ENCODE measurements at places on chromosomes 4 and X.

- no peak for DNase-seq
Measured at GRCh38 chrX:12309744-12310076, 171.4 kb downstream of the FRMPD4 start.

- no peak for DNase-seq
Measured at GRCh38 chr4:9832640-9833039, 51.2 kb downstream of the DRD5 start.

DNA sequence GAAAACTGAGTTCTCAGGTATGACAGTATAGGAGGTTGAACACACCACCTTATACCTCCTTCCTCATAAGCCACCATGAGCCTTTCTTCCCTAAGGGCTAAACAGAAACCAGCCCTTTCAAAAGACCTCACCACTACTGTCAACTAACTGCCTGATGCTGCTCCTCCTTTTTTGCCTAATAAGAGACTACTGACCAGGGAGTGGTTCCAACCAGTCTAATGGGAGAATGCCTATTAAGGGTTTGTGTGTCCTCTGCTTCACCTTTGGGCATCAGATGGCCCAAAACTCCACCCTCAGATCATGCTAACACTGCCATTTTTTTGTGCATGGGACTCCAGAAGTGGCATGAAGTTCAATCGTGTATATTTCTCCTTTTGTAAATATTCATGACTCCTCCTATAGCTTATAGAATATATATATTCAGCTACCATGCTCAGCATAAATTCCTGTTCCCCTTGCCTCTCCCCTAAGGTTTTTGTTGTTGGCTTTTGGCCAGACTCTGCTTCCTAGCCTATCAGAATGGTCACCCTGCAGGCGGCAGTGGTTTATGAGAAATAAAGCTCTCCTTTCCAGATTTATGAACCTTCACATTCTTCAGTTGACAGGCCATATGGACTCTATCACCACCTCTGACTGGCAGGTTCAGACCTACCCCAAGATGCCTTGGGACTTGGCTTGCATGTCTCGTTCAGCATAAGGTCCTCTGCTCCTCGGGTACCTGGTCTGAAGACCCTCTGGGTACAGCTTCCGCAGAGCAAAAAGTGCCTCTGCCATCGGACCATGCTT is 28.2 kb downstream of the FGFBP1 start:
- no peak for DNase-seq

DNA sequence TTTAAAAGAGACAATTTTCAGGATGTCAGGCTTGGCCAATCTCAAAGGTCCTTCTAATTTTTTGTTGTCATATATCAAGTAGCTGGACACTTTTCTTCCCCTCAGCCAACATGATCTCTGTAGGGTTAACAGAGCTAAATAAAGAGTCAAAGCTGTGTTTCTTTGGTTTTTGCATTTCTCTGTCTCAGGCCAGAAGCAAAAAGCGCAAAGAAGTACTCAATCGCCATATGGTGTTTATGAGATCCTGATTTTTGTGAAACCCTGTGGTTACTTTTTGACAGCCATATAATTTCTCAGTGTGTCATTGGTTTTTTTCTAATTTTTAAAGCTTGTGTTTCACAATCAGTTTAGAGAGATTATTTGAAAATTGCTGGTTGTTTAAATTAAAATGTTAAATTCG is 111.9 kb downstream of the MAPK10 start:
- no peak for DNase-seq

DNA sequence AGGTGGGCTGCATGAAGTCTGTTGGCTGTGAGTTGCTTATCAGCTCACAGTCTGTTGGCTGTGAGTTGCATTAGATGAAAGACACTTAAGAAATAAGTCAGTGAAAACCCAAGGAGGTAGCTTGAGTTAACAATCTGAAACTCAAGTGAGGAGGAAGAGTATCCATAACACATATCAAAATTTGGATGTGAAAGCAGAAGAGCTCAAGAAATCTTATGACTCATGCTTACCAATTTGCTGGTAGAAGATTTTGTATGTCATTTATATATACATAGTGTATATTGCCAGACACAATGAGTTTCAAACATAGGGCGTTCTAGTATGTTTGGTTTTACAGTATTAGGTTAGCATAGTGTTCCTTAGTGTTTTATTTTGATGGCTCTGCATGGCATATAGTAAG is 107.4 kb downstream of the DDIT4L start:
- no peak for DNase-seq

GRCh38 chr4:56077676-56078075 is 128.9 kb downstream of the CEP135 start:
- no peak for DNase-seq

GRCh38 chrX:130772105-130772775 is 130.8 kb downstream of the ENOX2 start:
- no peak for DNase-seq

GRCh38 chrX:9790866-9791265 is 4.6 kb downstream of the SHROOM2 start:
- no peak for DNase-seq

DNA sequence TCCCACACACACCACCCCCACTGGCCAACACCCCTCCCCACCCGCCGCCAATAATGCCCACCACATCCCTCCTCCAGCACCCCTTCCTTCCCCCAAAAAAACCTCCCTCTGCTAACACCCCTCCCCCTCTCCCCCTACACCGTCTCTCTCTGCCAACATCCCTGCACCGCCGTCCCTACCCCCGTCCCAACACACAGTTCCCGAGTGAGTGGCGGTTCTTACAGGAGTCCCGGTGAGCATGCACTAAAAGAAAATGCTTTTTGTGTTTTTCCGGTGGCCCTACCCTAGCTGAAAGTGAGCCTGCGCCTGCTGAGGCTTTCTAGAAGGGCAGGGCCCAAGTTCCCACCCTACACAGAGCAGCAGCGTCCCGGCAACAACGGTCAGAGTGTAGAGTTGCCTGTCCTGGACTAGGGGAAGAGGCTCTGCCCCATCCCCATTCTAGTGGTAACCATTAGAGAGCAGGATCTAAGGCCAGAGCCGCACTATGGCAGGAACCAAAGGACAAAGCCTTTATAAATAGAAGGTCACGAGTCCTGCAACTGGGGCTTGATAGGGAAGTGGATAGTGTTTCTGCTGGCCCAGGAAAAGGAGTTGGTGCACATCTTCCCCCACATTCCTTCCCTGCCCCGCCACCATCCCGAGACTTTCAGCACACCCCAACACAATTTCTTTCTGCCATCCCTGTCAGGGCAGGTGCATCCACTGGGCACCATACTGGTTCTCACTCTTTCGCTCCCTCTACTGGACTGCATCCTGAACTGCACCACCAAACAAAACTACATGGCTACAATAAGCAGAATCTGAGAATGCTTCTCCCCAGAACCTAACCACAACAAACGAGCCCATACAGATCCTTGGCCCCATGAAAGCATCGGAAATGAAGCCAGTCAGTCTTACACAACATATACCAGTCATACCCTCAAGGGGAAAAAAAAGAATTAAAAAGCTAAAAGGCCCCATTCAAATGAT is 78.1 kb upstream of the PAGE3 start:
- DNase-seq, result peak; percentile 41

- no peak for DNase-seq
Measured at GRCh38 chr4:117096886-117097285, 11.5 kb upstream of the TRAM1L1 start.

- DNase-seq, result no peak
Measured at GRCh38 chrX:117094149-117094548, 631.4 kb upstream of the CT83 start.

GRCh38 chrX:15814771-15815365 is 24.6 kb downstream of the ZRSR2 start:
- DNase-seq, result no peak

- no peak for DNase-seq
Measured at GRCh38 chr4:85780664-85781063, 305.7 kb downstream of the ARHGAP24 start.

DNA sequence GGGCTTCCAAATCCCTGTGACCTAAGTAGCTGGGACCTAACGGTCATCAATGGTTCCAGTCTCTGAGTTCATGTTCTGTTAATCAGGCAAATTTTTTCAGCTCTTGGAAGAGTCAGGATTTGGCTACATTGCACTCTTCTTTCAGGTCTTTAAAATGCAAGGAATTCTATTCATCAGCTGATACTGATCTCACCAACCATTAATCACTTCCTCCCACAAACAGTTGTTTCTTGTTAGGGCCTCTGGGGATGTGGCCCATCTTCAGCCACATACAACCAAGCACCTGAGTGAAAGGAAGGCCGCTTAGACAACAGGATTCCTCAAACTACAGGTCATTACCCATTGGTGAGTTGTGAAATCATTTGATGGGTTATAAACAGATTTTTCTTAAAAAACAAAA is 71.7 kb downstream of the FANCB start:
- DNase-seq, result no peak

GRCh38 chrX:10612215-10612614 is 8.2 kb downstream of the MID1 start:
- DNase-seq, result no peak
